ENCODE measurements at places on chromosomes 5 and 9.

DNA sequence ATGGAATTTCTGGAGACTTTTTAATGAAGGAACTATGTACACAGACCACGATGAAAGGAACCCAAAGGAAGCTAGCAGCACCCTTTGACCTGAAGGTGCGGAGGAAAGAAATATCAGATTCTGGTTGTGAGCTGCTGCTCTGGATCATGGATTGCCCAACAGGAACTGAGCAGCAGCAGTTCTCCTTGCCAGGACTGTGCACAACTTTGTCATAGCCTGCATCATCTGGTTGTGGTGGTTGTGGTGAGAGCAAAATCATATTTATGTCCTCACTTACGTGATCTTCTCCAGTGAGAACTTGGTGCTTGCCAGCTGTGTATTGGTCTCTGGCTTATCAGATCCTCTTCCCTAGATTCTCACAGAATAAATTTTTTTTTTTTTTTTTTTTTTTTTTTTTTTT, 70.7 kb upstream of the LPAR1 start:
- DNase-seq = no peak

DNA sequence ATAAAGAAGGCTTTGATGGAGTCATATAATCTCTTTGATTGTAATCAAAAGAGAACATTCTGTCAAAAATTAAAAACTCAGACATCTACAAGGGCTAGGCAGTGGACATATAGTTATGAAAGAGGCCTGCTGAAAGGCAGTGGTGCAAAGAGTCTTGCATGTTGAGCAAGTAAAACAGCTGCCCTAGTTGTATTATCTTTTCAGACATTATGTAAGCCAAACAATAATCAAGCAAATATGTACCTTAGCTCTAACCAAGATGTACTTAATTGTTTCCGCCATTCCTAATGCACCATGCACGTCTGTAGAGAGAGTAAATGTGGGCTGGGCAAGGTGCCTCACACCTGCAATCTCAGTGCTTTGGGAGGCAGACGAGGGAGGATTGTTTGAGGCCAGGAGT, 14.3 kb downstream of the GAPT start:
- no peak for DNase-seq

DNA sequence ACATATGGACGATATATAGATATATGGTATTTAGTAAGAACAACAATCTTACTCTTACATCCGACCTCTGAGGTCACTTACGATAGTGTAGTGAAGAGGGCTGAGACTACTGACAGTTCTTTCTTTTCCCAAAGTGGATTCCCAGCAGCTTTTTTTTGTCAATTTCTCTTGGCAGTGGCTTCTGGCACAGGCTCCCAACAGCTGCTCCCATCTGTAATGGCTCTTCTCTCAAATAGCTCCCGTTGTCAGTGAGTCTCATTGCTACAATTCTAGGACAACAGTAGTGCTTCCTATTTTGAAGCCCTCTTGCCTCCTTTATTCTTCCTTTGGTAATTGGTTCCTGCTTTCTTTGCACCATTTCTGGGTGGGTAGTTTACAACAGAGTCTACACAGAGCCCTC, 68.4 kb downstream of the SLC25A46 start:
- no peak for DNase-seq

DNA sequence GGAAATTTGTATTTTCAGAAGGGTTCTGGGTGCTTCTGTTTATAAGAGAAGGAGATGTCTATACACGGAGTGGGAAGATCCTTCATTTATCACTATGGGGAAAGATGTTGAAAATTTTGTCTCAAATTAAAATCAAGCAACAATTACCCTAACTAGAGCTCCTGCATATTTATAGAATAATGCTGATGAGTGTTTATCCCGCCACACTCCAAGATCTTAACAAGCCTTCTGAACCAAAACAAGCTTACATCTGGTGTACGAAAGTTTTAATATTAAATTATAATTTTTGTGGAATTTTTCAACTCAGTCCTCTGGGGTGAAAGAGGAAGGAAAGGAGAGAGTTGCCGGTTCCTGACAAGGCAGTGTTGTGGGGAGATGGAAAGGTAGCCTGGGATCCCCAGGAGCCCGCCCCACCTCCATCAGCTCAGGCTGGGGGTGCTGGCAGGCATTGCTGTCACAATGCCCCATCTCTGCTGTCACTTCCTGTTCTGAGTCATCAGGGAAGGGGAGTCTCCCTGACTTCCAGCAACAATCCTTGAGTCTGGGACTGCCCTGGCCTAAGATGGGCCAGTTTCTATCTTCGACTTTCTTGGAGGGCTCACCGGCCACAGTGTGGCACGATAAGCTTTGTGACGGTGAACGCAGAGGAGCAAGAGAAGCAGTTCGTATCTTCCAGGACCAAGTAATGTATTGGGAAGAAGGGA, 64.5 kb downstream of the ERAP1 start:
- no peak for DNase-seq

GRCh38 chr5:78755822-78756429, 107.4 kb upstream of the LHFPL2 start:
- no peak for DNase-seq

- no peak for DNase-seq
These were observed 191.0 kb downstream of the ADAMTS6 start for GRCh38 chr5:65290677-65291076.

Measured in cortex of kidney (tissue), 1 donor.